Activated T-helper 1 cell treated with anti-CD3 and anti-CD28 coated beads, Interleukin-12 subunit alpha, Interleukin-12 subunit beta, Interleukin-2, Interleukin-4 antibody, amounts not matched to agents 30 ng/mL and 10 ng/mL and 1 ng/mL, durations not matched to agents 14 hours and 24 hours and 36 hours (primary cell): ENCODE measurements at places on chromosomes 2 and 18. TPM values are rescaled to one million over a fixed set of nuclear protein-coding genes. Genes with fewer than 3 reads are reported as not detected.

The TNFAIP6 gene
- total RNA-seq, result not detected in 2 replicates

The SGPP2 gene
- total RNA-seq, result 29.5 and 31.2 TPM in 2 replicates

The SPATA3 gene
- total RNA-seq, result not detected in 2 replicates

The CFAP65 gene
- total RNA-seq, result not detected in 2 replicates

The EMILIN2 gene
- 26.1 and 28.0 TPM in 2 replicates for total RNA-seq

DNA sequence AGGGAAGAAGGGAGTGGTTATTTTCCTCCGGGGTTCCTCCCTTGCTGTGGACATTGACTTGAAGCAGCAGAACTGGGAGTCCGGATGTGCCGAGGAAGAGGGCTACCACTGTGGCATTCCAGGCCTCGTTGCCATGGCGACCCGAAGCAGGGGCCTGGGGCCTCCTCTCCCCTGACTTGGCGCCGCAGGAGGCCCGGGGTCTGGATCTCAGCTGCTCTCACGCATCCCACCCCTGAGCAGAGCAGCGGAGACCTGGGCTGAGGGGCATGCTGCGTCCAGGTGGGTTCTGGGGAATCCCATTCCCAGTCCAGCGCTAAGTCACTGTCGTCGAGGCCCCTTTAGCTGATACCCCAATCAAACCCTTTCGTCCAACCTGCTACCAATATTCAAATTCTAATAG is 100.2 kb downstream of the BCL11A start:
- no peaks in the 10 kb centered on the region for H3K4me1 ChIP-seq
- H3K36me3 ChIP-seq, result no peaks in the 10 kb centered on the region
- no peak overlapping the region for H3K27ac ChIP-seq
- H3K27me3 ChIP-seq, result peaks cover 1% of the 10 kb centered on the region
- no peak overlapping the region for H3K4me3 ChIP-seq

GRCh38 chr18:58570360-58571064 is 58.4 kb downstream of the ALPK2 start:
- H3K36me3 ChIP-seq, result no peaks in the 10 kb centered on the region
- peaks cover 3% of the 10 kb centered on the region for H3K27me3 ChIP-seq
- H3K4me1 ChIP-seq, result peaks cover 8% of the 10 kb centered on the region
- H3K4me3 ChIP-seq, result no peak overlapping the region
- no peak overlapping the region for H3K27ac ChIP-seq

GRCh38 chr18:7856733-7857132 is 289.6 kb downstream of the PTPRM start:
- H3K4me3 ChIP-seq, result no peak overlapping the region
- H3K27me3 ChIP-seq, result no peaks in the 10 kb centered on the region
- no peak for DNase-seq
- no peak overlapping the region for H3K27ac ChIP-seq
- H3K36me3 ChIP-seq, result no peaks in the 10 kb centered on the region
- H3K4me1 ChIP-seq, result no peaks in the 10 kb centered on the region

DNA sequence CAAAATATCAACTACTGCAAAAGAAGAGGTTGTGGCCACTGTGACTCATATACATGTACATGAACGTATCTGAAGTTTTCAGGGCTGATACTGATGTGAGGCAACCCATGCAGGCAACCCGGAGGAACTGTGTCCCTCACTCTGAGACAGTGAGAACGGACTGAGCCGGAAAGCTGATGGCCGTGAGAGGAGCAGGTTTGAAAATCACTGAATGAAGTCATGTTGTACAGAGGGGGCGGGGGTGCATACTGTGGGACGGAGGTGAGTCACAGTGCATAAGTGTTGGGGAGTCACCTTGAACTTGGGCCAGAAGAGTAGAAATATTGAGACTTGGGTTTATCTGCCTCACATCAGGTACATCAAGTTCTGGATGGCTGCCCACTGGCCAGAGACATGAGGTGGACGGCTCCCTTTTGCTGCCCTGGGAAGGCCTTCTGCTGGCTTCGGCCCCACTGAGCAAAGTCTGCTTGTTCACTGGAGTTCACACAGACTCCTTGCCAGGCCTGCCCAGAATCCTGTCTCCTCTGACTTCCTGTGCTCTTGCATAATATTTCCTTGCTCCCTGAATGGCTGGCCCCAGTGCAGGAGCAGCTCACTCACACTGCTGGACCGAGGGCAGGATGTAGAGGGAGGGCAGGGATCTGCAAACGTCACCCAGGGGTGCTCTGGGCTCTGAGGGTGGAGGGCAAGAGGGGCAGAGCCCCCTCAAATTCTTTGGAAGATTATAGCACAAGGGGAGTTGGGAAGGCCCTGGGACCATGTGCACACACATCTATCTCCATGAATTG is 18.1 kb downstream of the EPAS1 start:
- no peaks in the 10 kb centered on the region for H3K36me3 ChIP-seq
- H3K27ac ChIP-seq, result no peak overlapping the region
- peaks cover 9% of the 10 kb centered on the region for H3K27me3 ChIP-seq
- no peak overlapping the region for H3K4me3 ChIP-seq

DNA sequence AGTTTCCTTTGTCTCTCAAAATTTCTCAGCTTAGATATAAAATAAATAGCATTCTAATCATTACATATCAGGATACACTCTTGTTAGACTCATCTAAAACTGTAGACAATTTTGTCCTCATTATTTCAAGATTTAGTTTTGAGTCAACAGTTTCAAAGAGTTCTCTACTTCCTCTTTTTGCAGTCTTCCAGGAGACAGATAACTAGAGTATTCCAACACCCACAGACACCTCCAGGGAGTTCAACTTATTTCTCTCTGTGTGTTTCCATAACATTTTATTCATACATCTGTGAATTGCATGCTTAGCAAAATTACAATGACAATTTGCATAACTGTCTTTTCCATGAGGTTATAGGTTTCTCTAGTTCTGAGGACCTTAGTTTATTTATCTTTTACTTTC is 166.6 kb upstream of the HNMT start:
- no peak for DNase-seq
- no peaks in the 10 kb centered on the region for H3K4me1 ChIP-seq
- no peak overlapping the region for H3K4me3 ChIP-seq
- H3K27ac ChIP-seq, result no peak overlapping the region
- H3K27me3 ChIP-seq, result no peaks in the 10 kb centered on the region
- H3K36me3 ChIP-seq, result no peaks in the 10 kb centered on the region

- H3K36me3 ChIP-seq, result no peaks in the 10 kb centered on the region
- H3K27ac ChIP-seq, result no peak overlapping the region
- peaks cover 3% of the 10 kb centered on the region for H3K27me3 ChIP-seq
- no peaks in the 10 kb centered on the region for H3K4me1 ChIP-seq
These were observed 178.9 kb downstream of the FHOD3 start for GRCh38 chr18:36476433-36476832.

GRCh38 chr18:22831441-22831904 is 101.7 kb upstream of the RBBP8 start:
- H3K36me3 ChIP-seq, result no peaks in the 10 kb centered on the region
- peaks cover 7% of the 10 kb centered on the region for H3K27me3 ChIP-seq
- H3K27ac ChIP-seq, result no peak overlapping the region
- no peak overlapping the region for H3K4me3 ChIP-seq
- no peak for DNase-seq

- no peak overlapping the region for H3K4me3 ChIP-seq
- DNase-seq, result no peak
These were observed 187.8 kb upstream of the ERBB4 start for GRCh38 chr2:212726403-212726802.
